ENCODE measurements at places on chromosomes 6 and 20.

- DNase-seq, result peak; percentile 49
Observed at GRCh38 chr6:144055121-144055931, 40.0 kb downstream of the SF3B5 start.

GRCh38 chr6:80329496-80329895 is 223.0 kb downstream of the BCKDHB start:
- DNase-seq, result no peak

- DNase-seq, result no peak
Observed at GRCh38 chr6:13597073-13597472, 18.1 kb upstream of the NOL7 start.

GRCh38 chr6:1412901-1413300 is 23.5 kb downstream of the FOXF2 start:
- DNase-seq, result no peak

DNA sequence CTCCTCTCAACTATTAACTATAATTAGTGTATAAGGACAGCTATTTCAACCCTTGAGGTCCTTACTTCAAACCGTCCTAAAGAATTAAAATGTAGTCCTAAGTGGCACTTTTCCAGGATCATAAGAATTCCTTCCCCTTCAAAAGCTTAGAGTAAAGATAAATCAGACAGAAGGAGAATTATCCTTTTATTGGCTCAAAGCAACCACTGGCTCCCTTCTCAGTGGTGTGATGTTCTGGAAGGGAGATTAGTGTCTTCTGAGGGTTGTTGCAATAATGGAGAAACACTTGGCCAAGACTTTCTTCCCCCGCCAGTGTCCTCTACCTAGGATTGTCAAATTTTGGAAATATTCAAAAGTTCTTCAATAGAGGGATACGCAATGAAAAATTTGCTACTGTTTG is 89.1 kb upstream of the PLEKHG1 start:
- DNase-seq, result no peak

DNA sequence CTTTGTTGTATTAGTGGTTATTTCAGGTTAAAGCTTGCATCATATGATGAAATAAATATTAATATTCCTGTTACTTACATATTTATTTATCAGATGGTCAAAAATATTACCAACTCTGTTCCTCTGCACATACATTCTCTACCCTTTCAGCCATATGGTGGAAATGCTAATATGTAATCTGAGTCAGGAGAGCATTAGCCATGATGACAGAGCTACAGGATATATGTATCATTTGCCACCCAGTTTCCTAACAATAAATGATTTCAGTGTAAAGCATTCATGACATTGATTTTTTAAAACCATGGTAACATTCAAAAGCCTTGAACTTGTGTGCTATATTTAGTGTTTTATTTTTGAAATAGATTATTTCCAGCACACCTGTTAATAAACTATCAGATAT is 16.6 kb downstream of the POPDC3 start:
- no peak for DNase-seq

DNA sequence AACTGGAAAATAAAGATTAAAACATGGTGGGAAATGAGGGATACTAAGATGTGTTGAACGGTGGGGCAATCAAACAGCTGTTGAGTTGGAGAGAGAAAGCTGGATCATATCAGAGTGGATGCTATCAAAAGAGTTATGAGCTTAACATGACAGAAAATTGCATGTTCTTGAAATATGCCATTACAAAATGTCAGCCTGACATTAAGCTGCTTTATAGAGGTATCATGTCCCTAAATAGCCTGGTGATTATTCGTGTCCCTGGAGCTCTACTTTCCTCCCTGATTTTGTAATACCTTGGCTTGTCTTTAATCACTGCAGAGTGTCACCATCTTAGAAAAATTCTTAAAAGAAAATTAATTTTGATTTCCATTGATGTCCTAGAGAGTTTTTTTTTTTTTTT is 223.1 kb downstream of the PHF3 start:
- DNase-seq, result no peak

GRCh38 chr6:95589826-95590570 is 12.7 kb downstream of the MANEA start:
- no peak for DNase-seq

GRCh38 chr20:40494248-40494647 is 194.8 kb downstream of the MAFB start:
- no peak for DNase-seq

GRCh38 chr20:309306-309840 is 12.0 kb downstream of the ZCCHC3 start:
- DNase-seq, result no peak

DNA sequence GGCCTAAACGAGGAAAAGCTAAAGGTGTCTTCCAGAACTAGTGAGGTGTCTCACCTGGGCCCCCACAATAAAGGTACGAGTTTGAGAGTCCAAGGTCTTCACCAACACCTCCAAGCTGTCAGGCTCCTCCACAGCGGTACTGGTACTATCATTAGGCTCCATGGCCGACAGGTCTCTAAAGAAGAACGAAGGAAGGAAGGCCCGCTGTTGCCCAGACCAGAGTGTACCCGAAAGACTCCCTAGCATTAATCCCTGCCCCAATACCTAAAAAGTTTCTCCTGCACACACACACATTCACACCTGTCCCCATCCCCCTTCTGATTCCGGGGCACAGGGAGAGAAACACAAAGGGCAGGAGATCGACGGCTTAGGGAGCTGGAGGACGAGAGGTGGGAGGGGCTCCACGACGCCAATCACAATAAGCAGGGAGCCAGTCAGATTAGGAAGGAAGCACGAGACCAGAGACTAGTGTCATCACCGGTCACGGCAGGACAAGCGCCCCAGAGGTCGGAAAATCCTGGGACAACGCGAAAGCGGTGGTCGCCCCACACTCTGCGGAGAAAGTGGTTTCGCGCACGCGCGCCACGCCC is 764 bp downstream of the BAG6 start:
- DNase-seq, result no peak

- DNase-seq, result no peak
Observed at GRCh38 chr6:99614430-99615186, 8.0 kb downstream of the PRDM13 start.

DNA sequence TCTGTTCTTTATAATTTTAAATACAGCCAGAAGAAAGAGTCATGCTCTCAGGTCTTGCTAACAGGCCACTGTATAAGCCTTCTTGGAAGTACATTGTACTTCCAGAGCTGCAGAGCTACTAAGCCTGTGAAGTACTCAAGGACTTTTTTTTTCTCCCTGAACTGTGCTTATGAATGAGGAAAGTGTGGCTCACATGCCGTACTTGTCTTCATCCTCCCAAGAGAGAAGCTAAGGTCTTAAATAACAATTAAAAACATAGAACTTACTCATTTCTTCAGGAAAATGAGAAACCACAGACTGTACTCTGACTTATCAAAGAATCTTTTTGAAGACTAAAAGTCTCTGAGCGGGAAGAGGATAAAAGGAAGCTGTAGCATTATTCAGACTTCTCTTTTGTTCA is 218.3 kb downstream of the HTR1B start:
- no peak for DNase-seq

DNA sequence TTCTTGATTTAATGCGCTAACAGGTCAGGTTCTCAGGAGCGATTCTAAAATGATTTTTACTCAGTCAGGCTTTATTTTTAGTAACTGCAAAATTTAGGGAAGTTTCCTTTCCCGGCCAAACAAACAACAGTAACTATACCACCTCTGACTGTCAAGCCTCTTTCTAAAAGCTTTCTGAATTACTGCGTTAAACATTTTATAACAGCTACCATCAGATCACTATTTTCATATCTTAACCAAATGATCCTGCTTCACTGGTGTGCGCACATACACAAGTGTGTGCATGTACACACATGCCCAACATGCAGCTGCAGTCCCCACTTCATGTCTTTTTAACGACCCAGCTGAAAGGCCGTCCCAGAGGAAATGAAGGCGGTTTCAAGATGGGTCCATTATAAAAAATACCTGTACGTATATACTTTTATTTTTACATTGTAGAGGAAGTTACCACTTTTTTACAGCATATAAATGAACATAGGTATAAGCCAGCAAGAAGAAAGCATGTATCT is 25.0 kb downstream of the TMEM242 start:
- DNase-seq, result no peak

- DNase-seq, result peak; percentile 31
Observed at GRCh38 chr6:43817192-43817591, 47.2 kb downstream of the VEGFA start.

- no peak for DNase-seq
Observed at GRCh38 chr6:162976141-162976540, 248.4 kb downstream of the PACRG start.

DNA sequence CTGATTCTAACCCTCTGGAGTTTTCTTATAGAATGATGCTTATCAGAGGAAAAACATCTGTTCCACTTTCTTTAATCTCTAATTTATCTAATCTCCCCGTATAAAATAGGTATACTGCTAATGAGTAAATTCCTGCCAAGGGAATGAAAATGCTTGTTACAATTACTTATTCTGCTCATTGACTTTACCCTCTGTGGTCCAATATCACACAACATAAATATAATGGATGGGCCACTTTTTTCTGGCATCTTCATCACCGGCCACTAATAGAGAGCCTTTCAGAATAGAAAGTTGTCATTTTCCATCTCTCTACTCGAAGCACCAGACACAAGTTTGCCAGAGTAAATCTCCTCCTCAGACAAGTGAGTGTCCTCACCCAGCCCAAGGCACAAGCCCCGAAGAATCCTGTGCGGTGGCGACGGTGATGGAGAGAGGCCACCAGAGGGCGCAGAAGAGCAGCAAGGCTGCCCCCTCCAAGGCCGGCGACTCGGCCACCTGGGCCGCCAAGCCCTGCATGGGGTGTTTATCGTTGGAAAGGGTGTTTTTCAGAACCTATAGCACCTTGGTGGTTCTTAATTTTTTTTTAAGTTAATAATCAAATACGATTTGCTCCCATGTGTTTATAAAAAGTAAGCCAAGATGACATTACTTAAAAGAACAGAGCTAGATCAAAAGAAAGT is 212.9 kb upstream of the ARID1B start:
- peak; percentile 61 for DNase-seq

GRCh38 chr6:33249732-33250630 is 21.7 kb downstream of the VPS52 start:
- no peak for DNase-seq

- DNase-seq, result no peak
Observed at GRCh38 chr20:63895952-63896263, 982 bp downstream of the DNAJC5 start.

GRCh38 chr6:73694711-73695411 is 1.1 kb upstream of the CD109 start:
- no peak for DNase-seq

GRCh38 chr6:157688960-157689599 is 134.0 kb upstream of the SNX9 start:
- no peak for DNase-seq

GRCh38 chr6:89371849-89372505 is 19.5 kb upstream of the UBE2J1 start:
- DNase-seq, result peak; percentile 73

GRCh38 chr6:52522655-52523054 is 54.2 kb downstream of the TRAM2 start:
- no peak for DNase-seq

GRCh38 chr6:89308525-89309395 is 6.3 kb downstream of the GABRR2 start:
- DNase-seq, result no peak

GRCh38 chr6:100622907-100623692 is 158.4 kb upstream of the SIM1 start:
- no peak for DNase-seq
